ENCODE measurements at places on chromosomes 2 and 18.
A peak's percentile ranks its signal among the peaks of the same experiment; 100 is the strongest.

GRCh38 chr2:12478151-12479064 lies 238.3 kb upstream of the TRIB2 start:
- no peak for DNase-seq

DNA sequence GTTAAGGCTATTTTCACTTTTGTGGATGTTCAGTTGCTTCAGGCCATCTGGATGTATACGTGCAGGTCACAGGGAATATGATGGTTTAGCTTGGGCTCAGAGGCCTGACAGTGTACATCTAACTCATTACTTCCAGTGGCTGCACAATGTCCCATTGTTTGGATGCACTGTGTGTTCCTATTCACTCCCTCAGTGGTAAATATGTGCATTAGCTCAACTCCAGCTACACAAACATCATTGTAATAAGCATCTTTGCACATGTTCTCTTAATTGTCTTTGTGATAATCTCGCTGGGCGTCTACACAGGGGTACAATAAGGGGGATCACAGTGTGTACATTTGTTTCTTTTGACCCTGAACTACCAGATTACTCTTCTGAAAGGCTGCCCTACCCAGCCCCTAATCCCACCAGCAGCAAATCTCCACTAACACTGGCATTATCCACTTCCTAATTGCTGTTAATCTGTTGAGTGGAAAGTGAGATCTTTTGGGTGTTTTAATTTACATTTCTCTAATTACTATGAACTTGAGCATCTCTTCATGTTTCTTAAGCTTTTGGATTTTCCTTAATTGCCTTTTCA lies 56.1 kb upstream of the POLE4 start:
- no peak for DNase-seq

DNA sequence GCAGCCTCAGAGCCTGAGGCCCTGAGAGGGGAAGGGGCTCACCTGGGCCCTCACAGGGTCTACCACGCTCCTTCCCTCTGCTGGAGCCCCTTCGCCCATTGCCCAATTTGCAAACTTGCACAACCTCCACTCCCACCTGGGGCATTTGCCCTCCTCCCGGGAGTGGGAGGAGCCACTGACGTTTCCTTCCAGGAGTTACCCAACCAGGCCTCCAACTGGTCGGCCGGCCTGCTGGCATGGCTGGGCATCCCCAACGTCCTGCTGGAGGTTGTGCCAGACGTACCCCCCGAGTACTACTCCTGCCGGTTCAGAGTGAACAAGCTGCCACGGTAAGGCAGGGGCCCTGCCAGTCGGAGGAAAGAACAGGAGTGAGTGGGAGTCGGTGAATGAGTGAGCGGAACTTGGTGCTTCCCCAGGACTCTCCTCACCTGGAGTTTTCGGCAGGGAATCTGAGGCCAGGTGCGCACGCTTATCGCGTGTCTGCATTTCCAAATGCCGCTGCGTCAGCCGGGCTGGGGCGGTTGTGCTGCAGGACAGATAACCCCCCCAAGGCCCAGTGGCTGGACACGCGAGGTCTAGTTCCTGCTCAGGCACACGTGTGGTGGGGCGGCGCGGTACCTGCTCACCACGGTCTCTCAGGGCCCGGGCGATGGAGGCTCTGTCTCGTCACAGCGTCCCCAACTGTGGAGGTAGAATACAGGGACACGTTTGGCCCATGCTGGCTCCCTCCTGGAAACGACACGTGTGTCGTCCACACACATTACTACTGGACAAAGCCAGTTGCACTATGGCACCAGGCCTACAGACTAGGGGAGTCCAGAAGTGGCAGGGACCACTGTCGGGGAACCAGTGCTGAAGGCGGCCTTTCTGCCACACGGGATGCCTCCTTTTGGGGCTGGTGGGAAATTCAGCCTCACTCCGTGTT lies 11.7 kb downstream of the ANO7 start:
- DNase-seq = no peak

GRCh38 chr2:8059255-8059654 lies 622.6 kb upstream of the ID2 start:
- no peak for DNase-seq

- no peak for DNase-seq
These were observed 269.8 kb upstream of the ID2 start for GRCh38 chr2:8412082-8412481.

DNA sequence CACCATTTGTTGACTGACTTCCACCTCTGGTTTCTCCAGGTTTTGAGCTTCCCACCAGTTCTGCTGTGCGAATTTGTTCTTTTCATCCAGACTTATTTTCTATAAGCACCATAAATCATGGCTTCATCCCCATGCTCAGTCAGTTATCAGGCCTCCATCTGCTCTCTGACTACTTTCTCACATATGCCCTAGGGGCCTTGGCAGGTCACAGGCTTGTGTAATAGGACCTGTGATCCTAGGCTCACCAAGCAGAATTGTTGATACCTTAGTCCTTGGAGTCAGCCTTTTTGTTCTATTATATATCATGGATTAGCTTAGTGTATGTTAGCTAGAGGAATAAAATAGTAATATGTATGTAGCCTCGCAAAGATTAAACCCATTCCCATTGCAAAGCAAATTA lies 284.2 kb upstream of the TANK start:
- no peak for DNase-seq

DNA sequence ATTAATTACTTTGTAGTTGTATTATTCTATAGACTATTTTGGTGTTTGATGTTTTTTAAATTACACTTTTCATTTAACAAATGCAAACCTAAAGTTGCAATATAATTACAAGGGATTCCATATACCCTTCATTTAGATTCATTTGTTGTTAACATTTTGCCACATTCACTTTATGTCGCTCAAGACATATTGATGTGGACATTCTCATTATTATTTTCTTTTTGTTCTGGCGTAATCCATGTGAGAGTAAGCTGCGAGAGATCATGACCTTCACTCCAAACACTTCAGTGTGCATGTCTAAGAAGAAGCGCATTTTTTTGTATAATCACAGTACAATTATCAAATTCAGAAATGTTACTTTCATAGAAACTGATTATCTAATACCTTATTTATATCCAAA lies 280.6 kb downstream of the CALCRL start:
- no peak for DNase-seq

DNA sequence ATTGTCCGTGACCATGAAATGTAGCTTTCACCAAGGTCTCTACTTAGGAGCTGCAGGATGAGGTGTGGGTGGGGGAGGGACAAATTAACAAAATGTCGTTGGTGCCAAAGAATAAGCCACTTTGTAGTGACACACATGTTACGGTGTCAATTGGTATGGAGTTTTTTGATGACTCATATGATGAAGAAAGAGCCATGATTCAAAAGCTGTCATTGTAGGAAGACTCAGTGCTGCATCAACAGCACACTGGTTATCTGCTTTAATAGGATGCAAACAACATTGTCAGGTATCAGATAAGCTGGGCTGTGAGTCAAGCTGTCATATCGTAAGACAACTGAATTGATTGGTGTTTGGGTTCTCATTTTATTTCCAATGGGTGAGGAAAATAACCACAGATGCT lies 36.6 kb upstream of the BOD1L2 start:
- DNase-seq = no peak

DNA sequence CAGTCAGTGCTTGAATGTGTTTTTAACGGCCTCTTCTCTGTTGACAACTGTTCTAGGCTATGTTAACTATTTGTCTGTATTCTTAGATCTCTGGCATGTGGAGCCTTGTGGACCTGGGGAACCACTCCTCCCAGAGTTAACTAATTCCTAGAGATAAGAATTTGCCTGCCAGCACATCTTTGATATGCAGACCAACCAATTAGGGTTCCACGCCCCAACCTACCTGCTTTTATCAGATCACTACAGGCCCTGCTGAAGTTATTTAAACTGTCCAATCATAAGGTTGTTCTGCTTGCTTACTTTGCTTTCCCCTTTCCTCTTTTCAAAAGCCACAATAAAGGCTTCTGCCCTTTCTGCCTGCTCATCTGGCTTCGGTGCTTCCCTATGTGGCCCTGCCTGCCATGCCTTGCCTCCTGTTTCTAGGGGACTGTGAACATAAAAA lies 8.5 kb upstream of the CYBRD1 start:
- DNase-seq = no peak

DNA sequence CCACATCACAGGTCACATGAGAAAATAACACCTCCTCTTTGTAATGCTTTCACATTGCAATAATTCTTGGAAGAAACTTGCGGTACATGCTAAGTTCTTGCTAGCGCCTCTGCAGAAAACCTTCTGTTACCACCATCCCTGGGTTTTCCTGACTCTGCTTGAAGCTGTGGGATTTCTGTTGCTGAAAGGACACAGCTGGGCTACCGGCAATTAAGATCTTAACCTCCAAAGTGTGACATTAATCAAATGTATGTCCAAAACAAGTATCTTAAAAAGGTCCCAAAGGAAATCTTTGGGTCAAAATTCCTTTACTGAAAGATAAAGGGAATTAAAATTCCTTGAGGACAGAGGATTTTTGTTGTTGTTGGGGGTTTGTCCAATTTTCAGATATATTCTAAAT lies 7.5 kb downstream of the CCBE1 start:
- DNase-seq = no peak

DNA sequence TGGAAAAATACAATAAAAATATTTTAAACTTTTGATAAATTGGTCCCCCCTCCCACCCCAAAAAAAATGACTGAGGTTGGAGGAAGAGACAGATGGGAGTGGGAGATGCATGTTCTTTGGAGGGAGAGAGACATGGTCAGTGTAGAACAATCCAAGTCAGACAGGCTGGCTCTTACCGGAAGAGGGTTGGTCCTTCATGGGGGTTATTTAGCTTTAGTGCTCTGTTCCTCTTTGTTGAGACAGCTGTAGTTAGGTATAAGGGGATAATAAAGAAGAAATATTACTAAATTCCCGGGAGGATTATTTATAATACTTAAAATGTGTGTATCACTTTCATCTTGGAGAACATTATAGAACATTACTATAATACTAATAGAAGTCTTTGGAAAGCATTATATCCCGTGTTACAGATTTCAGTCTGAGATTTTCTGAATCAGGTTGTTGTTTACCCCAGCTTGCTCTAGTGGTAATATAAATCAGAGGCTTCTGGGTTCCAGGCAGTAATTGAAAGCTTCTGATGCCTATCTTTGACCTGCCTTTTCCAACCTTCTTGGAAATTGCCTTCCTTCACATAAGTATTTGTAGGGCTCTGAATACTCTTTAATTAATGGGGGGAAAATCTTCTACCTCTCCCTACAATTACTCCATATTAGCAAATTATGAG lies 87.7 kb downstream of the SPTBN1 start:
- no peak for DNase-seq

- no peak for DNase-seq
These were observed 66.3 kb downstream of the NYAP2 start for GRCh38 chr2:225465827-225466226.

DNA sequence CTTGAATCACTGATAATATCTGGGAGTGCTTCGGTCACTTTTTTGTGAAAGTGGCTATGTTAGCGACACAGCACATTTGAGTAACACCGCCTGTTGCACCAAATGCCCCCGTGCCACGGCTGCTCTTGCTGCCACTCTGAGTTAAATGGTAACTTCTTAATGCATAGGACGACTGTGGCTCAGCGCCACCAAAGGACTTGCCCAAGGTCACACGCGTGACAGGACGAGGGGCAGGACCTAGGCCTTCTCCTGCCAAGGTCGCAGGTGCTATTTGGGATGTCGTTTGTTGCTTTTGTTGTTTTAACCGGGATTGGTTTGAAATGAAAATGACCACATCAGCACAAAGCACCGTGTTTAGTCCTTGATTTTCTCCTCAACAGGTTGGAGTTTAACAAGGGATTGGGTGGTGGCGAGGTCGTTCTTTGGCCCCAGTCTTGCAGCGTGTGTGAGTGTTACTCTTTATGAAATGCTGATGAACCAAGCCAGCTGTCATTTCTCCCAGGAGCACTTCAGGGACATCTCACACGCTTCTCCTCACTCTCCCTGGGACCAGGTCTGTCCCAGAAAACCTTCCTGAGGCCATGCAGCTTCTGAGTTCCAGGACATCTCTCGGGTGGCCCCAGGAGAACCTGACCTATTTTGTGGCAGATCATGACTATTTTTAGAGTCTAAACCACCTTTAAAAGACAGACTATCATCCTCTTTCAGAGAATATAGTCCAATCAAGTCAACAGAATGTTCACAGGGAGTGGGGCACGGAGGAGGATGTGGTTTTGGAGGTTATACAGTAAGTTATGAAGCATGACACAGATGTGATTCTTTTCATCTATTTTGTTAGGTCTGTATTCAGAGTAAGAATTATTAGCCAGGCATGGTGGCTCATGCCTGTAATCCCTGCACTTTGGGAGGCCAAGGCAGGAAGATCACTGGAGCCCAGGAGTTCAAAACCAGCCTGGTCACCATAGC lies 49.9 kb downstream of the MTCL1 start:
- DNase-seq = peak; percentile 14

- DNase-seq = no peak
These were observed 123.5 kb downstream of the LAMA3 start for GRCh38 chr18:23812546-23813440.

DNA sequence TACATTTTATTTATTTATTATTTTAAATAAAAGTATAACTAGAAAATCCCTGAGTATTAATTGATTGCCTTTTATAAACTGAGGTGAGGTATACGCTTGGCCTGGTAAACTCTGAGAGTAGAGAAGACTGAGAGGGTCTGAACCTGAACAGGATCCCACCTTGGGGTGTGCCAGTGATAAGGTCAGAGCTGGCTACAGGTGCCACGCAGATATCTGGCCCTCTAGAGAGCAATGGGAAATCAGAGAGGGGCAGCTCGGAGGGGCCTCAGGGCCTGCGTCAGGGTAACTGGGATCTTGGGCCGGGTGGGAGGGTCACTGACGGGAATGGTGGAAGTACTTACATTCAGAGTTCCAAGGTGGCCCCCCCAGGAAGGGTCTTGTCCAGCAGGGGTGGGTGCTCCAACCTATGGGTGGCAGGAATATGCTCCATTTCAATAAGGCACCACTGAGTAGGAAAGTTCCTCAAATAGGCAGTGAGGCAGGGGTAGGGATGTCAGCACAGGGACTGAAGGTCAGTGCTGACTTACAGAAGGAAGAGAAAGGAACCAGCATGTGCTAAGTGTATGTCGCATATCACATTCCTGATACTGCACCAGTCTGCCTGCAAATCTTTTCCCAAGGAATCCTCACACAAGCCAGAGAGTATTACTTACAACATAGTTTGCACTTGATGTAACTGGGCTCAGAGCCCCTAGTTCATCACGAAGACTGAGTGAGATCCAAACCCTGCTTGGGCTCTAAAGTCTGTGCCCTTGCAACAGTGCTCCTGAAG lies 706.0 kb upstream of the RAB6C start:
- no peak for DNase-seq

DNA sequence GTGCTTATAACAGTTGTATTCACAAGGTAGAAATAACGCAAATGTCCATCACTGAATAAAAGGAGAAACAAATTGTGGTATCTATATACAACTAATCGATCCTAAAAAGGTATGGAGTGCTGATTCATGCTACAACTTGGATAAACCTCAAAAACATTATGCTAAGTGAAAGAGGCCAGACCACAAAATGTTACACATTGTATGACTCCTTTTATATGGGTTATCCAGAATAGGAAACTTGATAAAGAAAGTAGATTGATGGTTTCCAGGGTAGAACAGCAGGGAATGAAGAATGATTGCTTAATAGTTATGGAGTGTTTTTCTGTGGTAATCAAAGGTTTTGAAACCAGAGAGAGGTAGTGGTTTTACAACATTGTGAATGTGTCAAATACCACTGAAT lies 432.2 kb upstream of the TRIB2 start:
- DNase-seq = no peak
